ENCODE measurements at places on chromosomes 4 and X.

GRCh38 chr4:38155589-38156294 lies 195.5 kb downstream of the PTTG2 start:
- DNase-seq, result no peak

DNA sequence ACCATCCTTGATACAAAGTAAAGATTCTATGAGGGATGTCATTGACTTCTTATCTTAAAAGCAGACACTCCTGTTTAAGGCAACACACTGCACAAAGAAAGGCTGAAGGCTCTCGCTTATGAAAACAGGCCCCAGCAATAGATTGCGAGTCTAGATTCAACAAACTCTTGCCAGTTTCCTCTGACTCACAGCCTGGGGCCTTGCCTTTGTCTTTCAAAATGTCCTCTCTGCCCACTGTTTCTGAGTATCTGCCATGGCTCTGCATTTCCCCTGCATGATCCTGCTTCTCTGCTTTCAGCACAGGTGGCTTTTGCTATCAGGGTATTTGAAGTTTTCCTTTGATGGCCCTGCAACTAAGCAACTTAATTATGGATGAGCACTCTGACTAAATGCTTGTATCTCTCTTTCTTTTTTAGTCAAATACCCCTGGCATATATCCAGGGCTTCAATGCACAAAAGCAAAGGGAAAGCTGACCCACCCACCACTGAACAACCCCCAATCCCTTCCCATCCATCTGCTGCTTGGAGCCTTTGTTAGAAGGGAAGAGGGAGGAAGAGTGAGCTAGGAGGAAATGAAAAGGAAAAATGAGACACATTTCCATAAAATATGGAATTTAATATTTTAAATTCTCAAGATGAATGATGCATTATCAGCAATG lies 32.2 kb downstream of the NDP start:
- DNase-seq, result no peak

GRCh38 chrX:41257801-41258200 lies 76.2 kb upstream of the DDX3X start:
- no peak for DNase-seq

DNA sequence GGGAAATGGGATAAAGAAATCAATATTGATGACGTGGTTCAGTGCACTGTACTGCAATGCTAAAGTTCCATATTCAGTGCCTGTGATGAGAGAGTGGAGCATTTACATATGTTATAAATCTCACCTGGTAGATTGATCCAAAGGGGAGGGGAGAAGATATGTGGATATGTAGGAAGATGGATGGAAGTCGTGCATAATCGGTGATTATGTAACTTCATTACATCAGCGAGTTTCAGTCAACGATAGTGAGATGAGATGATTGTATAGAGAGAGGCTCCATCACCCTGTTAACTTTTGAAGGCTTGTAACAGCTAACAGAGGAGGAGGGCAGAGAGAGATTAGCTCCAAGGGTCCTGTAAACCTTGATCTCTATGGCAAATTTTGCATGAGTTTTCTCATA lies 1.8 kb downstream of the IL1RAPL1 start:
- DNase-seq, result no peak

DNA sequence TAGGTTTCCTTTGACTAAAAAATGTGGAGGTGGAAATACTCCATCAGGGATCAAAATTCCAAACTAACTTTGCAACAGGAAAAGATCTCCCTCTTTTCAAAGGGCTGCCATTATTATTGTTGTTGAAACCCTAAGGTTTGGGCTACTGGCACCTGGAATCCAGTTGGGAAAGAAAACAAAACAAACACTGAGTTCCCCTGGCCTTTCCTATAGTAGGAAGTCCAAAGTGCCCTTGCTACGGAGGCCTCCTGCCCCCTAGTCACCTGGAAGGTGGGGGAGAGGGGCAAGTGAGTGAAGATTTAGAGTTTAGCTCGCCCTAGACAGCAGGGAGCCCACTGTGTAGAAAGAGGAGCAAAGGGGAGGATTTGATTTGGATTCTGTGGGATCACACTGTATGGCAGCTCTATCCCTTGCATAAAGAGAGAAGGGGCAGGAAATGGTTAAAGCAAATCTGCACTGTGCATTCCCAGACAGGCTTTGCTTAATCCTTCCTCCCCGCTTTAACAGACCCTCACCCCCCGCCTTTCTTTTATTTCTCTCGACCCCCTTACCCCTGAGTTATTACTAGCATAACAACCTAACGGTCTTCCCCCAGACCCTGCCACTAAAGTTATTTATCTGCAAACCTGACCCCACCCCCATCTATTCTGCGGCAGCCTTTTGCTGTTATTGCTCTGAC lies 627 bp upstream of the FAT4 start:
- peak; percentile 26 for DNase-seq

- DNase-seq, result no peak
Observed at GRCh38 chr4:84887824-84888223, 78.7 kb downstream of the WDFY3 start.

- DNase-seq, result no peak
Observed at GRCh38 chrX:10206317-10206716, 49.5 kb downstream of the CLCN4 start.

DNA sequence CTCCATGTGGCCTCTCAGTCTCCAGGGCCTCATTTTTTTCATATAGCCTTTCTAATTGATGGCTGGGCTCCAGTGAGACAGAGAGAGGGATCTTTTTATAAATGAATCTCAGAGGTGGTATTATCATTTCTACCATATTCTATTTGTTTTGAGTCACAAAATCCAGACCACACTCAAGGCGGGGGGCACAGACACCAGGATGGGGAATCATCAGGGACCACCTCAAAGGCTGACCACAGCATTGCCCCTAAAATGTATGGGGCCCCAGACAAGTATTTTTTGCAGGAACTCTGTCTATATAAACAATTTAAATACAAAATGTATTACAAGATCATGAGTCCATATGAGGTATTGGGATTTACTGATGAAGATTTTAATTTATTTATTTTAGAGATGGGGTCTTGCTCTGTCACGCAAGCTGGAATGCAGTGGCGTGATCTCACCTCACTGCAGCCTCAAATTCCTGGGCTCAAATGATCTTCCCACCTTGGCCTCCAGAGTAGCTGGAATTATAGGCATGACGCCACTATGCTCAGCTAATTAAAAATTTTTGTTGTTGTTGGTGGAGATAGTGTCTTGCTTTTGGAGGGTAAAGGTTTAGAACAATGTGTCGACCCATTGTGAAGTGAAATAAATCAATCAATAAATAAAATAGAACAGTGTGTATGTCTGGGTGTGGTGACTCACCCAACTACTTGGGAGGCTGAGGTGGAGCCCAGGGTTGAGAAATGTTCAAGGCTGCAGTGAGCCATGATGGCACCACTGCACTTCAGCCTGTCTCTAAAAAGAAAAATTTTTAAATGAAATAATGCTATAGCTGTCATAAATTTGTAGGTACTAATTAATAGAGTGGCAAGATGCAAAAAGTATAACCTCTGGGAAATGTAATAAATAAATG lies 29.4 kb downstream of the WDR13 start:
- DNase-seq, result no peak

DNA sequence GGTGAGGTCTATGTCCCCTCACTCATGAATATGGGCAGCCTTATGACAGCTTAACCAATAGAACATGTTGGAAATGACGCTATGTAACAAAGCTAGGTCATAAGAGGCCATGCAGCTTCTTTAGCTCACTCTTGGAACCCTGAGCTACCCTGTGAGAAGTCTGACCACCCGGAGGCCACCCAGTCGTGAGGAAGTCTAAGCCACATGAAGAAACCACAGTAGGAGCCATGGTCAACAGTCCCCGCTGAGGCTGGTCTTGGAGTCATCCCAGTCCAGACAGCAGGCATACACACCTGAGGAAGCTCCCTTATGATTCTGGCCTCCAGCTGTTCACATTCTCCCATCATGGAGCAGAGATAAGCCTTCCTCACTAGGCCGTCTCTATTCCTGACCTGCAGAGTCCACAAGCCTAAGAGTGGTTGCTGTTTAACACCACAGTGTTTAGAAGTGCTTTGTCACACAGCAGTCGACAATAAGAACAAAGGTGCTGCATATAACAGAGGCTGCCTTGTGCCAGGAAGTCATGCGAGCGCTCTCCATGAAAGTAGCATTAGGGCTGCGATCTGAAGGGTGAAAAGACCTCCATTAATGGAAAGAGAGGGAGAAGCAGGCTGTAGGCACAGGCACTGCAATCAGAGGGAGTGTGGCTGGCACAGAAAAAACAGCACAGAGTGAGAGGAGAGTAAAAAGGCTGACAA lies 38.2 kb downstream of the TSPAN5 start:
- no peak for DNase-seq

- DNase-seq, result no peak
Observed at GRCh38 chr4:121551271-121551670, 145.5 kb downstream of the ANXA5 start.

DNA sequence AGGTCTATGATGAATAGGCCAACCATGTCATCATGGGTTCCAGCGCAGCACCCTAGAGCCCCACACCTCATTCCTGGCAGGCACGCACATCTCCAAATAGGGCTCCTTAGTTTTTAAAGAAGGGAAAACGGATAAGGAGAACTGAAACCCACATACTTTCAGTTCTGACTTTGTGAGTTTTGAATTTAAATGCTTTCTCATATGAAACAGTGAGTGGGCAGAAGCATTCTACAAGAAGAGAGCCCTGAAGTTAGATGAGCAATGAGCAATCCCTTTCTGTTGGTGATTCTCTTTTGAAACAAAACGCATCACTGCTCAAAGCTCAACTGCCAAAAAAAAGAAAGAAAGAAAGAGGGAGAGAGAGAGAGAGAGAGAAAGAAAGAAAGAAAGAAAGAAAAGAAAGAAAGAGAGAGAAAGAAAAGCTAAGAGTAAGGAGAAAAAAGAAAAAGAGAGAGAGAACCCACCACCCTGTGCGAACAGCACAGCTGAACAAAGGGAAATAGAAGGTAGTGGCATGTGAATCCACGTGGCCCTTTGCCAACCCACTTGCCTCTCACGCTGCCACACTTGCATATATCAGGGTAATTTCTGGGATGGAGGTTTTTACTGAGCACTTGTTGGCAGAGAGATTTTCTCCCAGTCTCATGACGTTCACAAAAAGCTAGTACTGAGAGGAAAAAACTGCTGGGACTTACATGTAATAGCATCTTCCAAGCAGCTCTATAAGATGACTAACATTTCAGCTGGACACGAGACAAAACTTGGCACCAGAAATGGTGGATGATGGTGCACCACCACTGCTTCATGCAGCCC lies 31.0 kb downstream of the TMSB4X start:
- DNase-seq, result no peak

GRCh38 chr4:147340111-147340510 lies 140.8 kb upstream of the EDNRA start:
- no peak for DNase-seq

- peak; percentile 82 for DNase-seq
Observed at GRCh38 chrX:48835524-48836329, at the start of gene PCSK1N. PCSK1N (minus strand) TSS chrX:48835610; CDS start chrX:48835532, 78 bp downstream.

GRCh38 chr4:138241281-138242075 lies 671 bp downstream of the SLC7A11 start:
- no peak for DNase-seq

- DNase-seq, result no peak
Observed at GRCh38 chr4:173415885-173416653, 17.2 kb upstream of the SCRG1 start.

GRCh38 chrX:153816831-153817690 lies 13.3 kb downstream of the PDZD4 start:
- no peak for DNase-seq

DNA sequence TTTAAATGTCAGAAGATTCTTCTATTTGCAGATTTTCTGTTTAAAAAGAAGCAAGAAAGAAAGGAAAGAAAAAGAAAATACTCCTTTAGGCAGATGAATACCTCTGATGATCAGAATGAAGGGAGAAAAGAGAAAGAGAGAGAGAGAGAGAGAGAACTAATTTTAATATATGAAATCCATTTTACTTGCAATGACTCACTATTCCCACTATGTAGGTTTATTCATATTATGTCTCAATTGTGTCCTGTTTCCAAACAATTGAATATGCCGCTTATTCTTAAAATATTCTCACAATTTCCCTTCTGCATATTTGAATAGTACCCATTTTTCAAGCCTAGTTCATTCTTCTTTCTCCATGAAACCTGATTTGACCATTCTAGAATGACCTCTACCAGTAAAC lies 11.7 kb downstream of the MEPE start:
- DNase-seq, result no peak

- DNase-seq, result no peak
Observed at GRCh38 chr4:145480257-145480656, 1.4 kb upstream of the SMAD1 start.

GRCh38 chrX:11196476-11196875 lies 85.3 kb downstream of the HCCS start:
- DNase-seq, result no peak

Data from D341Med (cell line).